Right ventricle myocardium superior (tissue), 1 donor: ENCODE measurements at places on chromosomes 1 and 21. TPM values are rescaled to one million over a fixed set of nuclear protein-coding genes. Genes with fewer than 3 reads are reported as not detected.

- DNase-seq: no peak
These were observed 4.1 kb downstream of the PDC start for GRCh38 chr1:186456729-186457255.

GRCh38 chr21:32414579-32415358 lies 2.3 kb downstream of the EVA1C start:
- no peak for DNase-seq

DNA sequence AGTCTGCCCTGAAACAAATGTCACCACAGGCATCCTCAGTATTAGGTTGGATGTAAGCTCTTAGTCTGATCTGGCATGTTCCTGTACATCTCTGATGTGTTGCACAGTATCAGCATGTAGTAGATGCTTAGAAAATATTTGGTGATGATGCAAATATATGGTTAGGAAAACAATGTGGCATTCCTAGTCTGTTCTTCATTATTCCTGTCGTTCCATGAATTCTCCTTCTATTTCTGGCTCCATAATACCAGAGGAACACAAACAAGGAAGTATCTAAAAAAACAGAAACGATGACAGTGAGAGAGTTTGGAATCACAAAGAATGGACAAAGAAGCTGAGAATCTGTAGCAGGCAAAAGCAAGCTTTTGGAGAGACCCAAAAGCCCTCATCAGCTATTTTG lies 236.6 kb downstream of the HHAT start:
- no peak for DNase-seq

- DNase-seq: no peak
These were observed 736 bp upstream of the BARHL2 start for GRCh38 chr1:90717665-90718410.

- DNase-seq: peak; percentile 53
These were observed 36.8 kb upstream of the PODN start for GRCh38 chr1:53025034-53025768.

- DNase-seq: peak; percentile 38
These were observed 18.1 kb upstream of the PTTG1IP start for GRCh38 chr21:44891631-44892031.

DNA sequence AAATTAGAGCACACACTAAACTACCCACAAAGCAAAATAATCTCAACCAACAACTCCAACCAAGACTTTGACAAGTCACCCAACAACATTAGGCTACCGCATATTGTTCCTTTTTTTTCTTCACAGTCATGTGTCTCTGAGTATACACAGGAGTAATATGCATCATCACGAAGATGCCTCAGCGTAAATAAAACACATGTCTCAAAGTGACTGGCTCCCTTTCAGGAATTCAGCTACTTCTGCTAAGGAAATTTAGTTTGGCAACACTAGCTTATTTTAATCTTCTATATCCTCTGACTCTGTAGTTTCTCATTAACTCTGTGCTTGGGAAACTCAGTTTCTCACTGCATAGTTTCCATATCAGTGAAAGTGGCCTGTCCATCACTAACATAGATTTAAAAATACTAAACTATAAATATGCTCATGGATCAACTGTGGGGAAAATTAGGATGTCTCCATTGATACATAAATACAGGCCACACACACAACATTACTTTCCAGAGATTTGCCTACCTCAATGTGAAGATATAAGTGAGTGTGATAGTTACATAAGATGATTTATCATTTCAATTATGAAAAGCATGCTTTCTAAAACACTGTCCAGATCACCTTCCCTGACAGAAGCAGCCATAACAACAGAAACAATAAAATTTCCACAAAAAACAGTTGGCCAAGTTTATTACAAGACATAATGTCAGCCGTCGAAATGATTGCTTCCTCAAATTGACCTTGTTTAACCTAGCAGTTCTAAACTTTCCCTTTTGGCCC lies 113.2 kb downstream of the PTGER3 start:
- no peak for DNase-seq

DNA sequence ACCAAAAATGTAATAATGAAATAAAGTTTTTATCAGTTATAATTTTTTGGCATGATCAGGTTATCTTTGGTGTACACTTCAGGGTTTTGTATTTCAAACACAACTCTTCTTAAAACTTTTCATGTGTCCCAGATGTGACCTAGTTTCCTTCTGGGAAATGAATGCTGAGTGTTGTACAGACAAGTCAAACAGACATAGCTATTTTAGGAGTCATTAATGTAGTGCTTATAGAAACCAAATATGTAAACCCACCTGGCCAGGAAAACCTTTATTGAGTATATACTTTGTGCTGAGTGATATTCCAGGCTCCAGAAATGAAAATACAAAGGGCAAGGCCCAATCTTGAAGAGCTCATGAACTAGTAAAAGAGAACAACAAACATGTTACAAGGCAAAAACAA lies 25.9 kb upstream of the HOOK1 start:
- no peak for DNase-seq

CEP104 gene
- total RNA-seq: 32.3 TPM
